ENCODE measurements at places on chromosomes 3 and 15. TPM values are rescaled to one million over a fixed set of nuclear protein-coding genes. Genes with fewer than 3 reads are reported as not detected.

DNA sequence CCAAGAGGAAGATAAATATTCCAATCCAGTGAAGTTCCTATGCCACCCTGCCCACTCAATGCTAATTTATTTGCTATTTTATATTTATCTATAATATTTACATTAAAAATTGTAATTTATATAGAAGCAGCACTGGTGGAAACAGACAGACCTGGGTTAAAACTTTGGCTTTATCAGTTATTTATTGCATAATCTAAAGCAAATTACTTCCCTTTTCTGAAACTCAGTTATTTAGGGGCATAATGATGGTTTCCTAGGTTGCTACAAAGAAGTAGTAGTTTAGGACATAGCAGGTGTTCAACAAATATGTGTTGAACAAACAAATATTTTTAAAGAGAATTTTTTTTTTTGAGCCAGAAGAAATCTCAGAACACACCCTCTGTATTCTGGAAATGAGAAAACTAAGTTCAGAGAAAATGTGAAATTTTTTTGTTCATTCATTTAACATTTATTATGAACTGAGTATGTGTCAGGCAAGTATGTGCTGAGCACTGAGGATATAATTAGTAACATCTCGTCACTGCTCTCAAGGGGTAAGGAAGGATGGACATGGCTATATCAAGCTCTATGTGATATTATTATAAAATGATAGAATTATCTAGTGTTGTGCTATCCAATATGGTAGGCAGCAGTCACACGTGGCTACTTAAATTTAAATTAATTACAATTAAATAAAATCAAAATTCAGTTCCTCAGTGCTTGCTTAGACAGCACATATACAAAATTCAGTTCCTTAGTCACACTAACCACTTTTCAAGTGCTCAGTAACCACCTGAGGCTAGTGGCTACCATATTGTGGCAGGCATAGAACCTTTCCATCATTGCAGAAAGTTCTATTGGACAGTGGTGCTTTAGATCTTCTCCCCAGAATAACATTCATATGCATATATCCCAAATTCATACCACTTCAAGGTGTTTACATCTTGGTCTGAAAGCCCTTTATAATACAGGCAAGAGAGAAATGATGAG lies 7.0 kb upstream of the UBE2Q2 start:
- DNase-seq: no peak

DNA sequence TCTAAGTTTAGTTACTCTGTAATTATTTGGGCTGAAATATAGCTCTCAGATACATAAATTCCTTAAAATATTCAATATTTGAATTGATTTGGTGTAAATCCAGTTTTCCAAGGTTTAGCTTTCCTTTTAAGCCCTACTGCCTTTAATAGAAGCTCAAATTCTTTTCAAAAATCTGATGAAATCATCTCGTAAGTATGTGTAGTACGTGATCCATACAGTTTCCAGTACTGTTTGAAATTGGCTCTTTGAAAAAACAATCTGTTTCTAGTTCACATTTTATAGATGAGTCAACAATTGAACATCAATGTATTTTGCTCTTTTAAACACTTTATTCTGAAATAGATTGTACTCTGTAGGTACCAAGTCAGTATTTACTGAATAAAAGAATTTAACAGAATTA lies 84.2 kb downstream of the LRRC49 start:
- DNase-seq: no peak

DNA sequence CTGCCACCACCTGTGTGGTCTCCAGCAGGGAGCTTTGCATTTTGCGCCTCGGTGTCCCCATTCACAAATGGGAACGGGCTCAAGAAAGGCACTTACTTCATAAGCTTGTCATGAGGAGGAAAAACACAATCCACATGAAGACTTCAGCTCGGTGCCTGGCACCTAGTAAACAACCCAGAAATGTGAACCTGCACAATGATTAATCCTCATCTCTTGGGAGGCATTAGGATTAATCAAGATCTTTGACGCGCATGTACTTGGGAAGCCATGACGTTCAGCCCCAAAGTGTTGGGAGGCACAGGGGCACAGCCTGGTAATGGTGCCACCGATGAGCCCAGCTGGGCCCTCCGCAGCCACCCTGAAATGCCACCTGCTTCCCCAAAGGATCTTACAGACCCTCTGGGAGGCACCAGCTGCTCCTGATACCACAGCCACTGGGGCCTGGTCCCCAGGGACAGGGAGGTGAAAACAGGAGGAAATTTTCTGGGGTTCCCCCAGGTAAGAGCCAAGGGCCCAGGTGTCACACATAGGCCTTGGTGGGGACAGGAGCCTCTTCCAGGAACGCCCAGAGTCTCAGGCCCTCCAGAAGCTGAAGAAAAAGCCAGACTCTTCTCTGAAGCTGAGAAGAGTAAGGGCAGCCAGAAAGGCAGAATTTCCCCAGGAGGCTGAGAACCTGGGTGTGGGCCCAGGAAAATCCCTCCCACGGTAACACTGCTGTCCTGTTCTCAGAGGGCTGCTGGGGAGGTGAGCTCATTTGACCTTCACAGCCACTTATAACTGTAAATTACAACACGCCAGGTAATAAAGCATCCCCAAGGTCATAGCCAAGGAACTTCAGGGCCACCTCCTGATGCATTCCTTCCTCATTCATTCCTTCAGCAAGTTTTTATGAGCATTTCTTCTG lies 507.5 kb downstream of the SHQ1 start:
- no peak for DNase-seq

- no peak for DNase-seq
These were observed 6.1 kb upstream of the LDHAL6B start for GRCh38 chr15:59200560-59200959.

GRCh38 chr3:123120573-123120972 lies 53.7 kb downstream of the PDIA5 start:
- no peak for DNase-seq

DNA sequence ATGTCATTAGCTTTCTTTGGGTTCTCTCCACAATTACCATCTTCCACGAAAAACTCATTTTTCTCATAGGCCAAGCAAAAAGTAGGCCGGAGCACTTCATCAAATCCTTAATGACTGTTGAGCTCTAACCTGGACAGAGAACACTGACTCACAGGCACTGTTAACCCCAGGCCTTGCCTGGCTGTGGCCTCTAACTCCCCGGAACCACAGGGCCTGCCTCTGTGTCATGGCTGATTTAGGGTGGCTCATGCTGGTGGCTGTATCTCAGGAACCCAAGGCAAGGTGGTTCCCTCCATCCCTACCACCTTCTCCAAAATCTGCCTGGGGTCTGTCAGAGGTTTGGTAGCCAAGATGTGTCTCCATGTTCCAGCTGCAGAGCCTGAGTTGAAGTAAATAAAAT lies 3.6 kb downstream of the CRTAP start:
- no peak for DNase-seq

DNA sequence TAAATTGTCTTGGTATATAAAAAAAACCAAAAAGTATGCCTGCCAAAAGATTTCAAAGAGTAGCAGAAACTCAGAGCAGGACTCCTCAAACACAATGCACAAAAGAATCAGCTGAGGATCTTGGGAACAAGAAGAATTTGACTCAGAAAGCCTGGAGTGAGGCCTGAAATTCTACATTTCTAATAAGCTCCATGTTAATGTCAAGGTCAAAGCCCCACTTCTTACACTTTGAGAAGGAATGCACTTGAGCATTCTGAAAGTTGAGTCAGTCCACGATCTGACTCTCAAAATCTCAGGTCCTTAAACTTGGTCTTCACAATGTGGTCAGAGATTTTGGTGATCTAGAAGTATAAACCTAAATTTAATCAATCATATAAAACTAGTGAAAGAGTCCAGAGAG lies 910.0 kb upstream of the GBE1 start:
- DNase-seq: no peak

DNA sequence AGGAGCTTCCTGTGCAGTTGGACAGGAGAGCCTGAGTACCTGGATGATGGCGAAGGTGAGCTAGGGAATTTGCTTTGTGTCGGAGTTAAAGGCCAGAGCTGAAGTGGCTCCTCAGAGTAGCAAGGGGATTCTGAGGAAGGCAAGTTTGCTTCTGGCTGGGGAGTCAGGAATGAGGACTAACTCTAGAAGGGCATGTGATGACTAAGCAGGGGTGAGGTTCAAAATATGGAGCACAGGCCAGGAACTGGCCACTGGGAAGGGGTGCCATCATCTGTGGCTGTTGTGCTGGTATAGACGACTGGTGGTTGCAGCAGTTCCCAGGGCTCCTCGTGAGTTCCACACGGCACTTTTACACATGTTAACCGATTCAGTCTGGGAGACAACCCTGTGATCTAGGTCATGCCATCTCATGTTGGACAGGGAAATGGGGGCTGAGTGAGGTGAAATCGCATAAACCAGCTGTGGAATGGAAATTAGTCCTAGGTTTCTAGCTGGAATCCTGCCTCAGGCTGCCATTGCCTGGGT lies 100.8 kb downstream of the EEFSEC start:
- DNase-seq: no peak

GALK2 gene
- 64.1 TPM for total RNA-seq

GRCh38 chr3:187662848-187663409 lies 7.3 kb downstream of the SST start:
- DNase-seq: no peak

GRCh38 chr3:40877631-40878463 lies 321.5 kb upstream of the CTNNB1 start:
- DNase-seq: peak; percentile 86

- DNase-seq: no peak
These were observed 7.2 kb downstream of the GLDN start for GRCh38 chr15:51348688-51349087.

GABRB3 gene
- total RNA-seq: 0.98 TPM

CCR4 gene
- 0.66 TPM for total RNA-seq

- no peak for DNase-seq
These were observed 96.3 kb upstream of the DLG1 start for GRCh38 chr3:197394464-197395321.

DNA sequence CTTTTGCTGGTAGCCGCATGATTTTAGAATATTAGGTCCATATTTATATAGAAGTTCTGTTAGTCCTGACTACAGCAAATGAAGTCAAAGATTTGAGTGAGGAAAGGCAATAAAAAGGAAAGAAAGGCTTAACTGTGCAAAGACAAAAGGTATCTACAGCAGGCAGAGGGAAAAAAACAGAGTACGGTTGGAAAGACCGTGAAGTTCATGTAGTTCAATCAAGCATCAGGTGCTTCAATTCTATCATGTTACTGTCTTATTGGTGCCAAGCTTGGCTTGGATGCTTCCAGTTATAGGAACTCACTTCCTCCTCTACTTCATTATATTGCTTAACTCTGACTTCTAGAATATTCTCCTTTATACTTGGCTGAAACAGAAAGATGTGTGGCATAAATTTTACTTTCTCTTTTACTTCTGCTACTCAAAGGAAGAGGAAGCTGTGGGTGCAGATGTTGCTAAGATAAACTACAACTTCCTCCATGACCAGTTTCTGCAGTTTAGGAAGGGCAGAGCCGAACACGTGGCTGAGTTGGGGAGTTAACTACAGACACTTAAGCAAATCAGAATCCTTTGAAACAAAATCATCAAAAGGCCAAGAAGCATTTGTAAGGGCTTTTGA lies 72.6 kb upstream of the ZBED2 start:
- no peak for DNase-seq

- no peak for DNase-seq
These were observed 36.9 kb downstream of the FAM3D start for GRCh38 chr3:58629629-58630028.

DNA sequence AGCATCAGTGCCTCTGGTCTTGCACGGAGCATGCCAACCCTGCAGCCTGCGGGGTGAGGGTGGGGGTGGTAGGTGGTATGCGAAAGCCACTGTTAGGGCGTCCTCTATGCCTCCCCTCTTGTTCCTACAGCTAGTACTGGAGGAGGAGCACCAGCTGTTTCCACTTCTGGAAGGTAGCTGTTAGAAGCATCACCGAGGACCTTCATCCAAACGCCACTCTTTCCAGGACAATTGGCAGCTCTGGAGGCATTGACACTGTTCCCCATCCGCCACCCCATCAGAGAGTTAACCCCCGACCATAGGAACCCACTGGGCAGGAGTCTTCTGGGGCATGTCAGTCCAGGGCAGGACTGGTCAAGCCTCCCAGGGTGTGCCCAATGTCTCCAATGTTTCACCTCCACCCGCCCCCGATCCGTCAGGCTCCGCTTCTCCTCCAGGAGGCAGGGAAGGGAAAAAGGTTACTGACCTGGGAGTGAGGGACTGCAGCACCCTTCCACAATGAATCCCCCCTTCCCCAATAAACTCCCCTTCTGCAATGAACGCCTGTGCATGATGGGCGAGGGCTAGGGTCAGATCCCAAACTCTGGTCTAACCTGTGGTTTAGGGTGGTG lies 487 bp downstream of the DUOX2 start:
- no peak for DNase-seq

ADAMTSL3 gene
- 2.7 TPM for total RNA-seq

DNA sequence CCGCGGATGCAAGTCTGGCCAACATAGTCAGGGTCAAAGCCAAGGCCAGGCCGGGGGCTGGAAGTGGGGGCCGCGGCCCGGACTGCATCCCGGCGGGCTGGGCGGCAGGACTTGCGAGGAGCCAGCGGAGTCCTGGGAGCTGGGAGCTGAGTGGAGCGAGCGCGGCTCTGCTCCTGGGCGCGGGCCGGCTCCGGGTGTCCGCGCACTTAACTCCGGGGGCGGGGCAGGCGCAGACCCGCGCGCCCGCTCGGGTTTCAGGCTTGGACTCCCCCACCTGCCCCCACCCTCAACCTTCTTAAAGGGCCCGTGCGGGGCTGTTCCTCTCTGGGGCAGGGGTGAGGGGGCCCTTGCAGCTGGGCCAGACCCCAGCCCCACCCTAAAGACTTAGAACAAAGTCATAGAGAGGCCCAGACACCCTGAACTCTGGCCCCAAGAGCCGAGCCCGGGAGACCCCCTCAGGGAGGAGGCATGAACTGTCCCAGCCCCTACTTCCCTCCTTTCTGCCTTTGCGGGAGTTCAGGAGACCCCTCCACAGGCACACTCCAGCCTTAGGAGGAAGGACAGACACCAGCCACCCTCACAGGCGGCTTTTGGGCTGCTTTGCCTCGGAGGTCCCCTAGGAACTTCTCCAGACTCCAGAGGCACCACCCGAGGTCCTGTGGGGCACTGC lies at the start of gene CSPG4:
TSS of gene CSPG4 (minus strand) at position 181 of the 670 bp plus-strand sequence. CDS start at position 88, 93 bp downstream.
- no peak for DNase-seq

DNA sequence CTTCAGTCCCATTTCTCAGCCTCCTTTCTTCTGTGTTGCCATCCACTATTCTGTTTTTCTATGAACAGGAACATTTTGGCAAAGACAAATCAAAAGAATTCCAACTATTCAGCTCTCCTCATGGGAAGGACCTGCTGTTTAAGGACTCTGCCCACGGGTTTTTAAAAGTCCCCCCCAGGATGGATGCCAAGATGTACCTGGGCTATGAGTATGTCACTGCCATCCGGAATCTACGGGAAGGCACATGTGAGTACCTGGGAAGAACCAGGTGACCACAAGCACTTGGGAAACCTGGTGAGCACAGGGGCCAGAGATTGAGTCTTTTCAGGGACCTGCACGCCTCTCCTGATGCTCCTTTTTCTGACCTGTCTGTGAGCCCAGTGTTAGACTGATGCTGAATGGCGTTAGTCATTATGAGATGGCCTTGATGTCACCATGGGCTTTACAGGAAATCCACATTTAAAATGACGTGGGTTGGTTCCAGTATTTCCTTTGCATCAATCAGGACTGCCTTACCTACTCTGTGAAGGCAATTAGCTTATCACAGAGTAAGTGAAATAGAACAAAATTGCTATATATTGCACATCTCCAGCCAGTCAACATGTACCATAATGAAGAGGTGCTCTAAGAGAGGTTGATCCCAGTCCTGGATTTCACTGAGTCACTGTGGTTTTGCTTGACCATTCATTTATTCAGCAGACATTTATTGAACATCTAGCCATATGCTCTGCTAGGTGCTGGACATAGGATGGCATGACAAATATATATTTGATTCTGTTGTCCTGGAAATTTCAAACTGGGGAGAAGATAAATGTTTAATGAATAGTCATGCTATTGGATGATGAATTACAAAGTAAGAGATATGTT lies 11.7 kb downstream of the TF start:
- DNase-seq: no peak

Data from breast epithelium (tissue), 4 donors.